ACHN (cell line): ENCODE measurements at places on chromosomes 5 and 9.

- peak; percentile 5 for DNase-seq
Observed at GRCh38 chr5:2746561-2747032, 4.9 kb downstream of the IRX2 start.

DNA sequence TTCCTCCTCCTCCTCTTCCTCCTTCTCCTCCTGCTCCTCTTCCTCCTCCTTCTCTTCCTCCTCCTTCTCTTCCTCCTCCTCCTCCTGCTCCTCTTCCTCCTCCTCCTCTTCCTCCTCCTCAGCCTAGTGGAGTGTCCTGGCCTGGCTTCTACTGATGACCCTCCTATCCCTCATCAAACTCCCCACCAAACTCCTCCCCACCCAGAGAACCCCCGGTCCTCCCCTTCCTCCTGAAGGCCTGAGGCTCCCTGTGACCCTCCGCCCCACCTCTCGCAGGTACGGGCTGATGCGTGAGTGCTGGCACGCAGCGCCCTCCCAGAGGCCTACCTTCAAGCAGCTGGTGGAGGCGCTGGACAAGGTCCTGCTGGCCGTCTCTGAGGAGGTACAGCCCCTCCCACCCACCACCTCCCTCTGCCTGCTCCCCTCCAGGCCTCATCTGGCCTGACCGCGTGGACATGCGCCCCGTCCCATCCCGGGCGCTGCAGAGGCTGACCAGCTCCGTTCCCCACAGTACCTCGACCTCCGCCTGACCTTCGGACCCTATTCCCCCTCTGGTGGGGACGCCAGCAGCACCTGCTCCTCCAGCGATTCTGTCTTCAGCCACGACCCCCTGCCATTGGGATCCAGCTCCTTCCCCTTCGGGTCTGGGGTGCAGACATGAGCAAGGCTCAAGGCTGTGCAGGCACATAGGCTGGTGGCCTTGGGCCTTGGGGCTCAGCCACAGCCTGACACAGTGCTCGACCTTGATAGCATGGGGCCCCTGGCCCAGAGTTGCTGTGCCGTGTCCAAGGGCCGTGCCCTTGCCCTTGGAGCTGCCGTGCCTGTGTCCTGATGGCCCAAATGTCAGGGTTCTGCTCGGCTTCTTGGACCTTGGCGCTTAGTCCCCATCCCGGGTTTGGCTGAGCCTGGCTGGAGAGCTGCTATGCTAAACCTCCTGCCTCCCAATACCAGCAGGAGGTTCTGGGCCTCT, 10.6 kb downstream of the FGFR4 start:
- DNase-seq = no peak

- DNase-seq = no peak
Observed at GRCh38 chr5:151700820-151701219, 14.1 kb upstream of the SPARC start.

DNA sequence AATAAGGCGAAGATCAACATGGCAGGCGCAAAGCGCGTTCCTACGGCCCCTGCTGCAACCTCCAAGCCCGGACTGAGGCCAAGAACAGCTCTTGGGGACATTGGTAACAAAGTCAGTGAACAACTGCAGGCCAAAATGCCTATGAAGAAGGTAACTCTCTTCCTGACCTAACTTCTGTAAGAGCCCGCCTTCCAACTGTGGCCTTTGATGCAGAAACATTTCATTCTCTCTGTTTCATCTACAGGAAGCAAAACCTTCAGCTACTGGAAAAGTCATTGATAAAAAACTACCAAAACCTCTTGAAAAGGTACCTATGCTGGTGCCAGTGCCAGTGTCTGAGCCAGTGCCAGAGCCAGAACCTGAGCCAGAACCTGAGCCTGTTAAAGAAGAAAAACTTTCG, 979 bp downstream of the CCNB1 start:
- DNase-seq = peak; percentile 3

DNA sequence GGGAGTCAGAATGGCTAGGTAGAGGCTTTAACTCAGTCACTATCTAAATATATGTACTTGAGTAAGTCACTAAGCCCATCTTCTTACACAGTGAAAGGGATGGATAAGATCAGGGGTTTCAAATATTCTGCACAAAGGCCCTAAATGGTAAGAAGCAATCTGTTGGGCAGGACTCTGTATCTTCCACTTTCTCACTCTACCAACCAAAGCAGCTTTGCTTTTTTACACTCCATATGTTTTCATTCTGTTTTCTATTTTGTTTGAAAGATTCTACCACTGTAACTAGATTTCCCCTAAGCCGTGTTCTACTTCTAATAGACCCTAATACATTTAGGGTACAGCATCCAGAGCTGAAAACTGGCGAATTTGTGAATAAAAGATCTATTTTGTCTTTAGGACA, 477.5 kb upstream of the NMUR2 start:
- no peak for DNase-seq

- no peak for DNase-seq
Observed at GRCh38 chr9:135941288-135941995, 19.7 kb downstream of the UBAC1 start.

GRCh38 chr5:98096155-98096554, 677.3 kb upstream of the RGMB start:
- DNase-seq = no peak

- DNase-seq = no peak
Observed at GRCh38 chr9:136177224-136177623, 27.7 kb downstream of the LHX3 start.

- no peak for DNase-seq
Observed at GRCh38 chr9:131620764-131621520, 75.6 kb downstream of the PRRT1B start.

DNA sequence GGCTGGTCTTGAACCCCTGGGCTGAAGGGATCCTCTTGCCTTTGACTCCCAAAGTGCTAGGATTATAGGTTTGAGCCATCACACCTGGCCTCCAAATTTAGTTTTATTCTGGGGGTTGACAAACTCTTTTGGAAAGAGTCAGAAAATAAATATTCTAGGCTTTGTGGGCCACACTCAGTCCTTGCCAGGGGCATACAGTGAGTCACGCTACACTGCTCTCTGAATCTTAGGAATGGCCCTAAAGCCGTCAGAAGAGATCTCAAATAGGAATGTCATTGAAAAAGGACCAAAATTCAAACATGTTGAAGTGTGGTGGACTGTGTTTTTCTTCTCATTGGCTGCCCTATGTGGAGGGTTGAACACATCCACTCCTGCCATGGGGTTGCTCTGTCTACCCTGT, 127.7 kb upstream of the BASP1 start:
- DNase-seq = no peak

DNA sequence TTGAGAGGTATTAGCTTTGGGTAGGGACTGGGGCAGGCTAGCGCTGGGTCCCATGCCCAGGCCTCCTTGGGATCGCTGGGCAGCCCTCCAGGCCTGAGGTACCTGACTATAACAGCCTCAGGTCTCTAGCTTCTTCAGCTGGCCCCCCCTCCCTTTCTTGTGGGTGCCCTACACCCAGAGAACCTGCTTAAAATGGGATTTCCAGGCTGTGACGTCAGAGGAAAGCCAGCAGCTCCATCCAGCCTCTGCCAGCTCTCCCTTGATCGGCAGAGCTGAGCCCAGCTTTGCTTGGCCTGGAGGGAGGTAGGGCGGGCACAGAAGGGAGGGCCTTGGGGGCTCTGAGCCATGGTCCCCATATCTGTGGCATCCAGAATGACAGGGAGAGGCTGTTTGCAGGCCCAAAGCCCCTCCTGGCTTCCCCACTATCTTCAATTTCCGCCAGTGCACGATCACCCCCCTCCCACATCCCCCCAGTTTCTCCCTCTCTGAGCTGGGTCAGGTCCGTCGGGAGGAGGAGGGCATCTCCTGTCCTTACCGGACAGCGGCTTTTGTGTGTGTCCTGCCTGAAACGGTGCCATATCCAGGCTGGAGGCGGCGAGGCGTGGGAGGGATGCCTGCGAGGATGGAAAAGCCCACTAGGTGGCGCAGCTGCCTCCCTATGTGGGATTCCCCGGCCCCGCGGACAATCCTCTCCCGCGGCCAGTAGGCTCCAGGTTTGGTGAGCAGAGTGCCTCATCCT, 10.8 kb downstream of the REEP2 start:
- peak; percentile 80 for DNase-seq

GRCh38 chr5:81788329-81788728, 37.4 kb upstream of the SSBP2 start:
- no peak for DNase-seq

- no peak for DNase-seq
Observed at GRCh38 chr5:78157001-78157400, 137.5 kb downstream of the AP3B1 start.

GRCh38 chr5:120073722-120074121, 390.4 kb upstream of the PRR16 start:
- DNase-seq = no peak

- no peak for DNase-seq
Observed at GRCh38 chr9:3475300-3476020, 50.3 kb downstream of the RFX3 start.

- no peak for DNase-seq
Observed at GRCh38 chr9:116516456-116516855, 170.6 kb upstream of the TRIM32 start.

- DNase-seq = no peak
Observed at GRCh38 chr5:170736966-170737365, 46.6 kb upstream of the GABRP start.
